ENCODE measurements at places on chromosomes 11 and 22.

DNA sequence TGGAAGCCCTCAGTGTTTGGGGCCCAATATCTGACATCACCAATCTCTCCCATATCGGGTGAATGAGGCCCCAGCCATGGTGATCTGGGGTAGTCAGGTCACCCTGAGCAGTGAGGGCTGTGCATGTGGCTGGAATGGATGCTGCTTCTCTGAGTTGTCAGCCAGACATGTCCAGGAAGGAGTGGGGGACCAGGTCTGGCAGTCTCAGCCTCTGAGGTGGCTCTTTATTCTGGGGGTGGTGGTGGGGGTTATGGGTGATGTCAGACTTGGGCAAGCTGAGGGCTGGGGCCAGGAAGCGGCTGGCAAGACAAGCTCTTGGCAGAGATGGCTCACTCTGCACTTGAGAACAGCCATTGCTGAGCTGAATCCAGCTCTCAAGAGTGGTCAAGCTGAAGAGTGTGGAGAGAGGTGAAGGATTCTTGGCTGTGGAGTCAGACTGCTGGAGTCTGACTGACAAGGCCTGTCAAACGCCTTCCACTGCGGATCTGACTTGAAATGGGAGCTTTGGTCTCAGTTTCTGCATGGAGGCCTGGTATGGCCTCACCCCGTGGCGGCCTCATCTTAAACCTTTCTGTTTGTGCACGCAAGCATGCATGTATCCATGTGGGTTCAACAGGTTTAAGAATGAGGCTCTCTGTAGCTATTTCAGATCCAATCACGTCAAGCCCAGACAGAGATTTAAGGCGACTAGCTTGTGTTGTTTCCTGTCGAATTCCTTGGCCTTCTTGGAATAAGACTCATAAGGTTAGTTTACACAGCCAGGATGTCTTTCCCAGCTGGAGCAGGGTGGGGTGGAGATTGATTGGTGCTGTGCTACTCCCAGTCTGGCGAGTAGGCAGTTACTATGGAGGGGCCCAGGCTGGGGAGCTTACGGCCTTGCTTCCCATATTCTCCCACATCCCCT, 83.9 kb upstream of the TIMP3 start:
- peak; percentile 53 for DNase-seq

DNA sequence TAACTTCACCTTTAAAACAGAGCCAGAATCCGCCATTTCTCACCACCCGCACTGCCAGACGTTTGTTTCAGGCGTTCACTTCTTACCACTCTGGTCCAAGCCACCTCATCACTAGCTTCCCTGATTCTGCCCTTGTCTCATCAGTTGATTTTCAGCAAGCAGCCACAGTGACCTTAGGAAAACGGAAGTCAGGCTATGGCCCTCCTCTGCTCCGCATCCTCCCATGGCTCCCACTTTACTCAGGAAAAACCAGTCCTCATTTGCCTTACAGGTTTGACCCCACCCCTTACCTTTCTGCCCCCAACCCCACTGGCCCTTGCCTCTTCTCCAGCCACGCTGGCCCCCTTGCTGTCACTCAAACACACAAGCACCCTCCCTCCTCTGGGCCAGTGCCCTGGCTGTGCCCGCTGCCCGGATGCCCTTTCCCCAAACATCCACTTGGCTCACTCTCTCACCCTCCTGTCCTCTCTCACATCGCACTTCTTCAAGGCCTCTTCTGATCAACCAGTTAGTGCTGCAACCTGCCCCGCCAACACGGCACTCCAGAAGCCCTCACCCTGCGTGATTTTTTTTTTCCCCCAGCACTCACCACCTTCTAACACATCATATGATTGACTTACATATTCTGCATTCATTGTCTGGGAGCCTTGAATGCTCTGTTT, 18.9 kb downstream of the TPST2 start:
- no peak for DNase-seq

- DNase-seq, result no peak
Measured at GRCh38 chr11:83007909-83008580, 63.7 kb downstream of the RAB30 start.

- no peak for DNase-seq
Measured at GRCh38 chr11:46465683-46466082, 74.1 kb upstream of the CHRM4 start.

- DNase-seq, result no peak
Measured at GRCh38 chr22:47784367-47784983, 1022.0 kb downstream of the TBC1D22A start.

DNA sequence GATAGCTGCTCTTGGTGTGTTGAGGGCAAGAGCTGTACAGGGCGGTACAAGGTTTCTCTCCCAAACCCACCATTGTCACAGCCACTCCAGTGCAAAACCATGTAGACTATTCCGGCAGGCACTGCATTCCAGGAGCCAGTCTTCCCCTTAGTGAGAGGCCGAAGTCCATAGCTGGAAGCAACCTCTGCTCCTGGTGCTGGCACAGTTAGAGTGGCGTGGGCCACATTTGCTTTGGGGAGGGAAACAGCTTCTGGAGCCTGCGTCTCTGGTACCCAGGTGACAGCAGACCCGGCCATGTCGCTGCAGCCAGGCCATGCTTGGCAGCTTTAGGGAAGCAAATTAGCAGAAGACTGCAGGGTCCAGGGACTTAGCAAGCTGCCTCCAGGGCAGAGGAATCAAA, 788.0 kb downstream of the BRD1 start:
- no peak for DNase-seq

DNA sequence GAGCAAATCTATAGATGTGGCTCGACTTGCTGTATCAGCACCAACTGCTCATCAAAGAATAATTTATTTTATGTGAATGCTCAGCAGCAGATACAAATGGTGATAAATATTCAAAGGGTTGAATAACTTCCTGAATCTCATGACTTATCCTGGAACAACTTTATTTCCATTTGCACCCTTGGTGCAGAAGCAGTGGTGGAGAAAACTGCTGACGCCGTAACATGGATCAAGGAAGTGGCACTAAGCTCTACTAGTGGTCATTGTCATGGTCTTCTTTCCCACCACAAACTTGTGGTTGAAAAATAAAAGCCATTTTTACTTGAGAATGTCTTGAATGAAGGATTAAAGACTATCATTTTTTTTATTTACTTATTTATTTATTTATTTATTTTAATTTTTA, 14.6 kb downstream of the MARK2 start:
- DNase-seq, result no peak

Measured in AG08396 (cell line).